ENCODE measurements at places on chromosomes 13 and 19.

DNA sequence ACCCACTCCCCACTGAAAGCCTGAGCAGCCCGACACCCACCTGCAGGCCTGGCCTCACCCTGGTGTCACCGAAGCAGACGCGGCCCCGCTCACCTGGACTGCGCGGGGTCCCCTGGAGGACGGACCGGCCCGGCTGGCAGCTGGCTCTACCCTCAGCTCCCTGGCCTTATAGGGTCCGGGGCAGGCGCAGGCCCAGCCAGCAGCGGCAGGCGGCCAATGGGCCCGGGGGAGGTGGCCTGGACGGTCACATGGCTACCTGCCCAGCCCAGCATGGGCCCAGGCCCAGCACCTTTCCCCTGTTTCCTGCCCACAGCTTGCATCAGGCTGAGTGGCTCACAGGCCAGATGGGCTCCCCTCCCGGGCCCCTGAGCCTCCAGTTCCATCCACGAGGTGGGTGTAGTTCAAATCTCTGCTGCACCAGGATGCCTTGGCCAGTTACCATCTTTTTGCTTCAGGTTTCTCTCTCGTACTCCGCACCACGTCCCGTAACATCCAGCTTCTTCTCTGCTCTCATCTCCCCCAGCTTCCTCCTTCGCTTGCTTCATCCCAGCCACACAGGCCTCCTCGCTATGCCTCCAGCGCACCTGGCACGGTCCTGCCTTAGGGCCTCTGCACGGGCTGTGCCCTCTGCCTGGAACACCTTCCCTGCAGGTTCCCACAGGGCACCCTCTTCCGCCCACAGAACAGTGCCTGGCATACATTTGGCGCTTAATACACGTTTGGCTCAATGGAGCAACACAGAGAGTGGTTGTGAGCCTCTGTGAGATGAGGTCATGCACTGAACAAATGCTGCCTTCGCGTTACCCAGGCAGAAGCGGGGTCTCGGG lies at the start of gene PLIN4:
Gene PLIN4, minus strand, starts transcription at position 142 of the 827 bp plus-strand sequence. CDS start 214 bp downstream, outside the sequence.
- no peak for DNase-seq

DNA sequence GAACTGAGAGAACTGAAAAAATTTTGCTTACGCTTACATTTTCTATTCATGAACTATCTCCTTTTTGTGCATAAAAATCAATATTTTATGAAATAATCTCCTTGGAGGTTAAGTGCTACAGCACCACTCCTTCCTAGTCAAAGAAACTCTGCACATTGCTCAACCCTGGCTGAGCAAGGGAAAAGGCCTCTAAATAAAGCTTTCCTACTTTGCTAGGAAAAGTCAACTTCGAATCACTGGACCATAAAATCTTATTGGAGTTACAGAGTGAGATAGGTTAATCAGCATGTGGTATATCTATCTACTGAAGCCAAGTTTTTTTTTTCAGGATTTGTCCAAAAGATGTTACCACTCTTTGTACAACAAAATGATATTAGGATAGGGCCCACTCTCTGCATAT lies 57.5 kb upstream of the HMGB1 start:
- DNase-seq = no peak

DNA sequence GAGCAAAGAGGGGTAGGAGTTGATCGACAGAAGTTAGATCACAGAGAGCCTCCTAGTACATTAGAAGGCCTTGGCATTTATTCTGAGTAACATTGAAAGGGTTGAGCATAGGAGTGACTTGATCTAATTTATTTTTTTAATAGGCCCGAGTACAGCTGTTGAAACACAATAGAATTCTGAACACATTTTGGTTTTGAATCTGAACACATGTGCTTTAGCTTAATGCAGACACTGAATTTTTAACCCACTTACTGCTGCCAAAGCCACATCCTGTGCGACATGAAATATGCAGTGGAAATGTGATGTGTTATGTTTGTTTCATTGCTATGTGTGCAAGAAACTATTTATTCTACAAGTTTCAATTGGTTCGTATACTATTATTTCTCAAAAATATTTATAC lies 1505.9 kb downstream of the PCDH9 start:
- no peak for DNase-seq

GRCh38 chr19:47609906-47610894 lies 1.3 kb downstream of the BICRA start:
- peak; percentile 40 for DNase-seq

- DNase-seq = no peak
These were observed 323.1 kb downstream of the ZNF536 start for GRCh38 chr19:30695171-30695875.

DNA sequence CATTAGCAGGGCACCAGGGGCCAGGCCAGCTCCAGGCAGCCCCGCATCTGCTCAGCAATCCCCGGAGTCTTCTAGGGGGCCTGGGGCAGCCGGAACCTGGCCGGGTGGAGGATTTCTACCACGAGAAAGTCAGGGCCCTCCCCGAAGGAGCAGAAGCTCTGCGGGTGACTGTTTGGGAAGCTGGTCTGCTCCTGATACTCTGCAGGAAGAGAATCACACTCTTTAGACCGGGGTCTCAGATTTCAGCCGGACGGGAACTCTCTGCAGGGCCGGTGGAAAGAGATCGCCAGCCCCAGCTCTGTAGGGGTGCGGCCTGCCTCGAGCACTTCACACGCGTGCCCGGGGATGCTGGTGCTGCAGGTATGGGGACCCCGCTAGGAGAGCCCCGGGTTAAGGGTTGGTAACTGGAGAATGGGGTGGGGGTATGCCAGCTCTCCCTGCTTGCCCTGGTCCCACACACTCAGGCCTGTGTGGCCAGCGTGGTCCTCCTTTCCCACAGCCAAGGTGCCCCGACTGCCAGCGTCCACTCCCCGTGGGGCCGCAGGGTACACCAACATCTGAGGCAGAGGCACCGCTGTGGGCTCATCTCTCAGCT lies 20.1 kb downstream of the RASA3 start:
- no peak for DNase-seq

DNA sequence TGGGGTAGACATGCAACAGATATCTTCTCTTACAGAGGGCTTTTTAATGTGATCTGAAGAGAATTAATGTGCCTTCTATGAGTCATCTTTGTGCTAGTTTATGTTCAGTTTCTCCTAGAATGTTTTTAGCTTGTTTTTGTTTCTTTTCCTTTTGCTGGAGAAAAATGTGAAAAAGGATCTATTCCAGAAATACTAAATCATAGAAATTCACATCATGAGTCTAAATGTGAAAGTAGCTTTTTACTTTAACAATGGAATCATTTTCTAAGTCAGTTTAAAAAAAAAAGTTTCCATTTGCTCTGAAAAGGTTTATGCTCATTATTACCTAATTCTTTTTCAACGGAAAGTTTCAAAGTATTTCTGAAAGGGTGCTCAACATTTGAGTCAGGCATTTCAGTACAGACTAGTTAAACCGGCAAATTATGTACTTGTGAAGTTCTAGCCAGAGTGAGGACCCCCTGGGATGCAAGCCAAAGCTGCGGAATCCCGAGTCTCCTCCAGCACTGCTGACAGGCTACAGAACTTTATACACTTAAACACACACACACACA lies 72.9 kb downstream of the SPATA13 start:
- no peak for DNase-seq

- DNase-seq = no peak
These were observed 11.0 kb upstream of the CA11 start for GRCh38 chr19:48656840-48657474.

DNA sequence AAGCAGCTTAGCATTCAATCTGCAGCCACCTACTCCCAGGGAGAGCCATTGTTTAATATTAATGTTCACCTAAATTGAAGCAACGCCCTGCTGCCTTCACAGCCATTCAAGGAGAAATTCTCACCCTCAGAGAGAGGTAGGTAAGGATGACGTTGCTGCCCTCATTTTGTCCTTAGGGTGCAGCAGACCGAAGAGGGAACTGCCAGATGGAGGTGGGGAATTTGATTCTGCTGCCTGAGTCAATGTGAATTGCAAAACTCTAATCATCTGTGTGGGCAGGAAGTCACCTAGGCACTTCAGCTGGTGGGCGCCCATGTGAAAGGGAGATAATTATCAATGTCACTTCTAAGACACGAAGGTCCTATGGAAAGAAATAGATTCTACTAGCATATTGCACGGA lies 503.4 kb downstream of the TBC1D4 start:
- no peak for DNase-seq

- DNase-seq = peak; percentile 49
These were observed 9.3 kb downstream of the PLEKHA4 start for GRCh38 chr19:48858984-48859710.

DNA sequence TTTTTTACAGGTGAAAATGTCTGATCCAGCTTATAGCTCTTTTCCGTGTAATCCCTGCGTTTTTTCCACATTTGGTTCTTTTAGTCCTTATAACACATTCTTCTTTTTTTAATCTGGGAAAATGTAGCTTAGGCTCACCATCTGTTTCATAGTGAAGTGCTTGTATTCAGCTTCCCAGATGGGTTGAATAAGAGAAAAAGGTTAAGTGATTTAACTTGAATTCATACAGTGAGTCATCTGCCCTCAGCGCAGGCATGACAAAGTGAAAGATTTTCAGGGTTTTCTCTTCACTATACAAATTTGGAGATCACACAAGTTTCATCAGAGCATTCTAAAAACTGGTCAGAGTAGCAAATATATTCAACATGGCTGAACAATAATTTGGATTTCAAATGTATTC lies 224.8 kb downstream of the SPRY2 start:
- no peak for DNase-seq

GRCh38 chr13:99540530-99540929 lies 39.3 kb downstream of the TM9SF2 start:
- no peak for DNase-seq

GRCh38 chr13:83780227-83780626 lies 102.0 kb downstream of the SLITRK1 start:
- no peak for DNase-seq

DNA sequence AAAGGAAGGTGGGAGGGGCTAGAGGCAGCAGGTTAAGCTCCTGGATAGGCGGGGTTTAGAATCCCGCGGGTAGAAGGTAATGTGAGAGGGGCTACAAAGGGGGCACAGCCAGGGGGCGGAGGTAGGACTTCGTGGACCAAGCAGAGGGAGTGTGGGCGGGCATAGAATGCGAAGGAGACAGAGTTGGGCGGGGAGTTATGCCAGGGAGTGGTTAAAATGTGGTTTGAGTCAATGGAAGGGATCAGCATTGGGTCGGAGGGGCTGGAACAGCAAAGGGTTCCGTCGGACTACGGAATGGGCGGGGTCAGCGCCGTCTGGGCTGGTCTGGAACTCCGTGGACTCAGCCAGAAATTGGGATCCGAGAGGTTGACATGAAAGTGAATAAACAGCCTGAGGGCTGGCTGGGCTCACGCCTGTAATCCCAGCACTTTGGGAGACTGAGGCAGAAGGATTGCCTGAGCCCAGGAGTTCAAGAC lies 3.0 kb downstream of the LTBP4 start:
- no peak for DNase-seq

DNA sequence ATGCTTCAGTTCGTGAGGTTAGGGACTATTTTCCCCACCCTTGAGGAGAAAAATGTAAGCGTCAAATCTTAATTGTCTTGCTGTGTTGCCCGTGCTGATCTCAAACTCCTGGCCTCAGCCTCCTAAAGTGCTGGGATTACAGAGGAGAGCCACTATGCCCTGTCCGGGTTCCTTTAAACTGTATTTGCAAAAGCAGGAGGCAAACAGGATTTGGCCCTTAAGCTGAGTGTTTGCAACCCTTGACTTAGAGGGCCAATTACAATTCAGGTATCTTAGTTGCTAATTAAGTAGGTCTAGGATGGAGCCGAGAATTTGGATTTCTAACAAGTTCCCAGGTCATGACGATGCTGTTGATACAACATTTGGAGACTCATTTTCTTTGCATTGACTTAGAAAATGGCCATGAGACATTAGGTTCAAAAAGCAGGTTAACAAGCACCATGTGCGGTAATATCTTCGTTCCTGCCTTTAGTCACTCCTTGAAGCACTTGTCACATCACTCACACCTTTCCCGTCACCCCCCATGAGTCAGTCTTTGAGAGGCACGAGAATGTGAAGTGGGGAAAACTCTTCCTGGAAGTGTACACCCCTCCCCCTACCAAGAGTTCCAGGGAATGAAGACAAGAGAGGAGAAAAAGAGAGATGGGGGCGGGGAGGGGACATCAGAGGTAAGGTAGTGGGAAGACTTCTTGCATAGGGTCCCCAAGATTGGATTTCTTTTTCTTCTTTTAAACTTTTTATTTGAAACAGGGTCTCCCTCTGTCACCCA lies 2.6 kb downstream of the NAPSA start:
- no peak for DNase-seq
